ENCODE measurements at places on chromosomes 7 and 10. TPM values are rescaled to one million over a fixed set of nuclear protein-coding genes. Genes with fewer than 3 reads are reported as not detected.

DNA sequence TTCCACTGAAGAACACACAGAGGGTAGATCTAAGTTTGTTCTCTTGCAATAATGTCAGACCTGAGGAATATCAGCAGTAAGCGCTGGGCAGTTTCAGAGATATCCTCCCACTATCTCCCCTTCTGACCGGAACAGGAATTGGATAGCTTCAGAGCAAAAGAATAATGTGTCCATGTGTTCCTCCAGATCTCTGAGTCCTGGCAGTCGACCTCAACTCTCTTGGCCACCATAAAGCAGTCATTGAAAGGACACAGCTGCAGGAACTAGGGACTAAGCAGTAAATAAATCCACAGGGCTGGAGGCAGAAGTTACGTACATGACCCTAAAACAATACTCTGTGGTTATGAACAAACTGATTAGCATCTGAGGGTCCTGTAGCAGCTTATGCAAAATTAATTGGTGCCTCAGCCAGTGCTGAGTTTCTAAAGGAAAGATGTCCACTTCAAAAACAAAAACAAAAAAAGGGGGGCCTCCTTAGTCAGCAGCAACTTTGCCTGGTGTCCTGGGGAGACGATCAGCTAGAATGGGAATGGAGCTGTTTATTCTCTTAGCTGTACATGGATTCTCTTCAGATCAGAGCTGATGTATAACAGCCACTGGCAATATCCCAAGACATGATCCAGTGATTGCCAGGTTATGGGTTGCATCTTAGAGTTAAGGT is 6.4 kb upstream of the PRTFDC1 start:
- no peak for DNase-seq
- no peaks in the 10 kb centered on the region for H3K27me3 ChIP-seq
- no peak overlapping the region for H3K4me3 ChIP-seq
- peaks cover 8% of the 10 kb centered on the region for H3K4me1 ChIP-seq
- H3K36me3 ChIP-seq = no peaks in the 10 kb centered on the region

Gene PNLIP
- total RNA-seq = not detected

DNA sequence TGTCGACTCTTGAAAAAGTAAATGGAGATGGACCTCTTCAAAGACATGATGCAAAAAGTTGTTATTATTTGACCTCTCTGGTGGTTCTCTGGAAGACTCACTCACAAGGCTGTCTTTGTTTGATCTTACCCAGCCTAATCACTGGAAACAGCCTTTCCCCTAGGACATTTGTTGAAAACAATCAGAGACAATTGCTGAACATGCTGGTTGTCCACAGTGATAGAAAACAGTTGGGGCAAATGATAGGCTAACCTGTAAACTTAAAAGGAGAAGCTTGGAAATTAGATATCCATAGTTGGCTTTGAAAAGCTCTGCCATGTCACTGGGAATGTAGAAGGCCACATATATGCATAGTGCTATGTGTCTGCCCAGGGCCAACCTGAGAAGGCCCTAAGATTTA is 22.9 kb upstream of the TES start:
- H3K27me3 ChIP-seq = no peaks in the 10 kb centered on the region
- no peak overlapping the region for H3K4me3 ChIP-seq
- H3K27ac ChIP-seq = no peak overlapping the region
- no peaks in the 10 kb centered on the region for H3K36me3 ChIP-seq
- no peaks in the 10 kb centered on the region for H3K4me1 ChIP-seq

- no peak overlapping the region for H3K4me3 ChIP-seq
- no peaks in the 10 kb centered on the region for H3K4me1 ChIP-seq
- peaks cover 12% of the 10 kb centered on the region for H3K36me3 ChIP-seq
- DNase-seq = no peak
Observed at GRCh38 chr7:107233174-107233573, 64.4 kb downstream of the HBP1 start.

Gene KAZALD1
- 0.47 TPM for total RNA-seq
